Activated naive CD4-positive, alpha-beta T cell treated with anti-CD3 and anti-CD28 coated beads, Interleukin-2, amount 50 U/mL, for 16 hours (primary cell): ENCODE measurements at places on chromosomes 7 and 10.

DNA sequence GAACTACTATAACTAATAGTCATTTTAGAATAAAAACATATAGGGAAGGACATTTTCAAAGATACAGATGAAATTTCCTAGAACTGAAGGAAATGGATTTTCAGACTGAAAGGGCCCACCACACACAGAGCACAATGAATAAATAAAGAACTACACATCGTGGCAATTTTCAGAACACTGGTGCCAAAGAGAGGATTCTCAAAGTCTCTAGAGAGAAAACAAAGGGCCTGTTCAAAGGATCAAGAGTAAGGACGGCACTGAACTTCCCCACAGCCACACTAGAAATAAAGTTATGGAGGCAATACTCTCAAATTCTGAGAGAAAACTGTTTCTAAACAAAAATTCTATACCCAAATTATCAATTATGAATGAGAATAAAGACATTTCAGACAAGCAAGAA is 21.9 kb downstream of the NAPEPLD start:
- no peak for DNase-seq

DNA sequence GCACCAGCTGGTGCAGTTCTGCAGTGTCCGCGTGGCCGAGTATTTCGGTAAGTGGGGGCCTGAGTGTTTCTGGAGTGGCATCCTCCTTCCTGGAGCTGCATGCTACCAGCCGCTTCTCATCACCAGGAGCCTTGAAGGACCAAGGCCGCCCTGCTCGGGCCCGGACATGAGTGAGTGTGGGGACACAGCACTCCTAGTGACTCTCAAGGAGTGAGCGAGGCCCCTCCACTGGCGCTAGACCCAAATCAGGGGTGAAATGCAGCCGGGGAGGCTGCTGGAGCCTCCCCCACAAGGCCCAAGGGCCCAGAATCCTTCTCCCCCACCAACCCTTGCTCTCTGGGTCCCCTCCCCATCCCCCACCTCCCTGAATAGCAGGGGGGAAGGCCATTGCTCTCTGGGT is 48.0 kb downstream of the CAMK2B start:
- DNase-seq = peak; percentile 4

- DNase-seq = peak; percentile 56
These were observed 155.5 kb downstream of the COBL start for GRCh38 chr7:51160990-51161615.

- no peak for DNase-seq
These were observed 69.8 kb downstream of the MET start for GRCh38 chr7:116741625-116742316.

DNA sequence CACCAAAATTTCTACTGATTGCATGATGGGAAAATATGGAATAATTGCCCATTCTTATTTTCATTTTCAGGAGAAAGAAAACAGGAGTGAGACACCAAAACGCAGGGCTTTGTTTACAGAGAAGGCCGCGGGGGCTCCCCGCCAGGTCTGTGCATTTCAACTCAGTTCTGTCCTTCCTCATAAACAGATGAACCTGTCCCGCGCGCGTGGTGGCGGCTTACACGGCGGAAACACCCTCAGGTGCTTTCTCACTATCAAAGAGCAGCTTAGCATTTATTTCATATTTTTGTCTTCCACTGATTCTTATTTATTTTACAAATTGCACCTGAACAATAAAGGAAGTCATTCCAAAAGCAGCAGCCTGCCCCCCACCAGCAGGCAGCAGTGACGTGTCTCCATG is 579.4 kb downstream of the PTPRN2 start:
- DNase-seq = no peak

DNA sequence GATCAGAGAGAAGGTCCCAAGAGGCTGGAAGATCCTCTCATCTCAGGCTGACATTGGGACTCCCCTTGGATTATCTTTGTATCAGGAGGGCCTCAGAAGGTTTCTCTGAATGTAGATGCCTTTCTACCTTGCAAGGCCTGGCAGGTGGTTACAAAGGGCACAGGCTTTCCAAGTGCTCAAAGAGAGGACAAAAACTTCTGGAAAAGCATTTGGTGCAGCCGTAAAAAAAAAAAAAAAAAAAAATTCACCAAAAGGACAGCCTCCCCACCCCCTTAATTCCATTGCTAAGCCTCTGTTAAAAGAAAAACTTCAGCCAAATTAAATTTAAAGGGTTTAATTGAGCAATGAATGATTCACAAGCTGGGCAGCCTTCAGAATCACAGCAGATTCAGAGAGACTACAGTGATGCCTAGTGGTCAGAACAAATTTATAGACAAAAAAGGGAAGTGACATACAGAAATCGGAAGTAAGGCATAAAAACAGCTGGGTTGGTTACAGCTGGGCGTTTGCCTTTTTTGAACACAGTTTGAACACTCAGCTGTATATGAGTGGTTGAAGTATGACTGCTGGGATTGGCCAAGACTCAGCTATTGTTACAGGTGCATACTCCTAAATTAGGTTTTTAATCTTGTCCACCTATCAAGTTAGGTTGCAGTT is 42.5 kb upstream of the LRGUK start:
- DNase-seq = no peak

GRCh38 chr7:34070511-34071323 is 165.4 kb downstream of the BMPER start:
- DNase-seq = no peak

- peak; percentile 80 for DNase-seq
These were observed at the start of gene REPIN1 for GRCh38 chr7:150368096-150368883. TSS of gene REPIN1 (plus strand) at chr7:150368822. CDS start at chr7:150369712, 890 bp downstream.

GRCh38 chr10:30114401-30114800 is 55.0 kb upstream of the JCAD start:
- DNase-seq = no peak

DNA sequence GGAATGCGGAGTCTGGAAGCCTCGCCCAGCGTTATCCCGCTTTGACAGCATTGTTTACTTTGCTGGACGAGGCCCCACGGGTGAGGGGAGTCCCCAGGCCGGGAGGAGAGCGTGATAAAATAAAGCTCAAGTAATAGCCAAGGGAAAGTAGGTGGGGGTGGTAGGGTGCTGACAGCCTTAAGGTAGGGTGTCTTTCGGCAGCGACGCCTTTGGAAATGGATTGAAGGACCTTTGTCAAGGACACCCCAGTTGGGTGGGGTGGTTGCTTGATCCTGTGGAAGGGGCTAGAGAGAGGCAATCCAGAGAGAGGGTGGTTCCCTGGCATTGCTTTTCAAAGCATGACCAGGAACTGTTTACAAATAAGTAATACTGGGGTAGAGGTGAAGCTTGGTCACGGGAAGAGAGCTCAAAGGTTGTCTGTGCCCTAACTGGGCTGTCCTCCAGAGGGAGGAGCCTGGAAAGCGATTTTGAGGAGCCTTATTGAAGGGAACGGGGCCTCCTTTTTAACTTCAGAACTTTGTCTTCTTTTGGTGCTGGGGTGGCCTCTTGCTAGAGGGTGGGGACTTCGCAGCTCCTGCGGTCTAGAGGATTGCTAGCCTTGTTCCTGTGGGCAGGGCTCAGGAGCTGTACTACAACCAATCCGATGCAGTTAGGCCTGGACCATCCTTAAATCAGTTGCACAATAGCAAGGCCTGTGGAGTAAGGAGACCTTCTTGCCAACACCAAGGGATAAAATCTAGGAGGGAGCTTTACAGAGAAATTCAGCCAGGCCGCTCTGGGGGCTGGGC is 1.3 kb downstream of the EIF4EBP2 start:
- no peak for DNase-seq
